Left lobe of liver (tissue), 2 donors: ENCODE measurements at places on chromosomes 12 and 14. TPM values are rescaled to one million over a fixed set of nuclear protein-coding genes. Genes with fewer than 3 reads are reported as not detected.
A peak's percentile ranks its signal among the peaks of the same experiment; 100 is the strongest.

GRCh38 chr12:65565601-65566560 is 258.4 kb upstream of the HMGA2 start:
- no peak for DNase-seq

Gene PLBD2
- 23.3 TPM for total RNA-seq

DNA sequence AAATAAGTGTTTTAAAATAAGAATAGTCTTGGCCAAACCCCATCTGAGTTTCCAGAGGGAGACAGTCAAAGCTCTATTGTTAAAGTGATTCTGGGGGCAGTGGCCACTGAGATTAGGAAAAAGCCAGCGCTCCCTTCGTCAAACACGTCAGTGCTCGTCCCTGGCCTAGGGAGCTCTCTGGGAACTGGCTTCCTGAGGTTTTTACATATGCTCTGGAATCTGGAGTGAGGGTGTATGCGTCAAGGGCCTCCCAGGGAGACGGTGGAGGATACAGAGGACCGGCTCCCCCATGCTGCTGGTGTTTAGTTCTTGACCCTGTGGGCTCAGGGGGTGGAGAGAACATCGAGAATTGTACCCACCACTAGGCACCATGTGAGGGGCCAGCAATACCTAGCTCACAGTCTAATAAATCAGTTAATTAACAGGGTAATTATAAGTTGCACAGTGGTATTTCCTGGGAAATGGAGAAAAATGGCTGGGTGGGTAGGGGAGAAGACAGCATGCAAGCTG is 87.0 kb downstream of the SLC25A47 start:
- no peak for DNase-seq

DNA sequence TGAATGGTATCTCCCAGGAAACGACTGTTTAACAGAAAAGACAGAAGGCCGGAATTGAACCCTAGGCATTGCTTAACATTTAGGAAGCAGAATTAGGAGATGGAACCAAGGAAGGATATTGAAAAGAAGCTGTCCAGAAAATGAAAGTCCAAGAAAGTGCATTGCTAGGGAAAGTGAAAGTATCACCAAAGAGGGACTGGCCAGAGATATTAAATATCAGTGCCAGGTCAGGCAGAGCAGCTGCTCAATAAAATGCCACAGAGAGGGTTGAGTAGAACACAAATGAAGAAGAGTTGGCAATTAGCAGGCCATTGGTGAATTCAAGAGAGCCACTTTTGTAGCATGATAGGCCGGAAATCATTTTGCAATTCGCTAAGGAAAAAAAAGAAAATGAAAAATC is 101.6 kb downstream of the CFAP54 start:
- no peak for DNase-seq

DNA sequence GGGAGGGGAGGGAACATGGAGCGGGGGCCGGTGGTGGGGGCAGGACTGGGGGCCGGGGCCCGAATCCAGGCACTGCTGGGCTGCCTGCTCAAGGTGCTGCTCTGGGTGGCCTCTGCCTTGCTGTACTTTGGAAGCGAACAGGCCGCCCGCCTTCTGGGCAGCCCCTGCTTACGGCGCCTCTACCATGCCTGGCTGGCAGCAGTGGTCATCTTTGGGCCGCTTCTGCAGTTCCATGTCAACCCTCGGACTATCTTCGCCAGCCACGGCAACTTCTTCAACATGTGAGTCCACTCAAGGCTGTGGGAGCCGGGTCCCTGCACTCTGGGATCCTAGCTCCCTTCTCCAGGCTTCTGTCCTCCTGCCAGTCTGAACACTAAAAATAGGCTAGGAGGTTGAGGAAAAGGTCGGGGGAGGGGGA is 1.1 kb downstream of the FITM1 start:
- no peak for DNase-seq

- DNase-seq = no peak
Observed at GRCh38 chr12:51661199-51661598, 70.2 kb downstream of the SCN8A start.

GRCh38 chr14:47194055-47194454 is 481.4 kb downstream of the MDGA2 start:
- DNase-seq = no peak

DNA sequence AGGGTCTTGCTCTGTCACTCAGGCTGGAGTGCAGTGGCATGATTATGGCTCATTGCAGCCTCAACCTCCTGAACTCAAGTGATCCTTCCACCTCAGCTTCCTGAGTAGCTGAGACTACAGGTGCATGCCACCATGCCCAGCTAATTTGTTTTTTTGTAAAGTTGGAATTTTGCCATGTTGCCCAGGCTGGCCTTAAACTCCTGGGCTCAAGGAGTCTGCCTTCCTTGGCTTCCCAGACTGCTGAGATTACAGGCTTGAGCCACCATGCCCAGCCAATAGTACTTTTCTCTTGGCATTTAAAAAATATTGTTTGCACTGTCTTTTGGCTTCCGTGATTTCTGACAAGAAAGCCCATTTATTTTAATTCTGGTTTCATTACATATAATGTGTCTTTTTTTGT is 61.3 kb downstream of the DIP2B start:
- no peak for DNase-seq

Gene SLCO1B1
- total RNA-seq = 143 TPM

Gene JAG2
- 1.3 TPM for total RNA-seq

DNA sequence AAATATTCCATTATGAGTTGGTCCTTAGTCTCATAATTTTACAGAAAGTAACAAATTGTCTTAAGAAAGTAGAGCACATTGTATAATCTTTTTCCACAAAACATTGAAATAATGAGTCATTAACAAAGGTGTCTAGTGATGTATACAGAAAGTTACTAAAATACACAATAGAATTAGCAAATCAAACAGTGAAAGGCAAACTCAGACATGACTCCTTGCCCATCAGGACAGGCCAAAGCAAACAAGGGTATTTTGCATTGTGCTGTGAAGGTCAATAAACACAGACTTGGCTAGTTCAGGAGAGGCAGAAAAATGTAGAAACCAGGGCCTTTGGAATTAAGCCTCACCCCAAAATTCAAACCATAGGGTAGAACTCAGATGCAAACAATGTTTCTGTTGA is 37.3 kb downstream of the SIX4 start:
- DNase-seq = no peak

DNA sequence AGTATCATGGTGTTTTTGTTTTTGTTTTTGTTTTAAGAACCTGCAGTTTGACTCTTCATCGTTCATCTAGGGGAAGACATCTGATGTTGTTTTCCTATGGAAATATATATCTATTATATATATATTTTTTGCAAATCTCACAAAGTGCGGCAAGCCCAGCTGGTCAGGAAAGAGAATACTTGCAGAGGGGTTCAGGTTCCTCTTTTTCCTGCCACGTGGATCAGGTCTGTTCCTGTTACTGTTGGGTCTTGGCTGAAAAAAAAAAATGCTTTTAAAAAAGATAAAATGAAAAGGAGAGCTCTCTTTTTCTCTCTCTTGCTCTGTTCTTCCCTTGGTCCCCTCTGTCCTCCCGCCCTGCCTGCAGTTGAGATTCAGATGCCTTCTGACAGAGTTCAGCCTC is 179.4 kb upstream of the BCL2L14 start:
- DNase-seq = no peak

GRCh38 chr12:42932936-42933335 is 343.4 kb upstream of the PRICKLE1 start:
- no peak for DNase-seq

DNA sequence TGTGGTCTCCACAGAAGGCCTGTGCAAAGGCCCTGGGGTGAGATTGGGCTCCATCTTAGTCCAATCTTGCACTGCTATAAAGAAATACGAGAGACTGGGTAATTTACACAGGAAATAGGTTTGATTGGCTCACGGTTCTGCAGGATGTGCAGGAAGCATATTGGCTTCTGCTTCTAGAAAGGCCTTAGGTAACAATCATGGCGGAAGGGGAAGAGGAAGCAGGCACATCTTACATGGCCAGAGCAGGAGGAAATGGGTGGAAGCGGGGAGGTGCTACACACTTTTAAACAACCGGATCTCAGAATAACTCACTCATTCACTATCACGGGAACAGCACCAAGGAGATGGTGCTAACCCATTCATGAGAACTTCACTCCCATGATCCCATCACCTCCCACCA is 55.4 kb downstream of the FAR2 start:
- no peak for DNase-seq

- no peak for DNase-seq
Observed at GRCh38 chr14:68412505-68413465, 380.1 kb downstream of the ZFP36L1 start.

Gene NT5DC3
- 9.3 TPM for total RNA-seq

- DNase-seq = no peak
Observed at GRCh38 chr12:69405566-69405865, 46.0 kb downstream of the YEATS4 start.

Gene SYCP3
- total RNA-seq = not detected

GRCh38 chr12:5499566-5500330 is 67.8 kb downstream of the NTF3 start:
- no peak for DNase-seq

- DNase-seq = no peak
Observed at GRCh38 chr14:69354383-69355153, 43.5 kb downstream of the ERH start.

DNA sequence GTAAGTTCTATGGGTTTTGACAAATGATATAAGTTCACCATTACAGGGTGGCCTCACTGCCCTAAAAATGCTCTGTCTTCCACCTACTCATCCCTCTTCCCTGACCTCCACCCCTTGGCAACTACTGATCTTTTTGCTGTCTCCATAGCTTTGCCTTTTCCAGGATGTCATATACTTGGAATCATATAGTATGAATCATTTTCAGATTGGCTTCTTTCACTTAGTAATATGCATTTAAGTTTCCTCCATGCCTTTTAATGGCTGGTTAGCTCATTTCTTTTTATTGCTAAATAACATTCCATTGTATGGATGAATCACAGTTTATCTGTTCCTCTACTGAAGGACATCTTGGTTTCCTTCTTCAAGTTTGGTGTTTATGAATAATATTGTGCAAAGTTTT is 14.0 kb upstream of the PEX5 start:
- no peak for DNase-seq

Gene SLC5A8
- not detected for total RNA-seq

DNA sequence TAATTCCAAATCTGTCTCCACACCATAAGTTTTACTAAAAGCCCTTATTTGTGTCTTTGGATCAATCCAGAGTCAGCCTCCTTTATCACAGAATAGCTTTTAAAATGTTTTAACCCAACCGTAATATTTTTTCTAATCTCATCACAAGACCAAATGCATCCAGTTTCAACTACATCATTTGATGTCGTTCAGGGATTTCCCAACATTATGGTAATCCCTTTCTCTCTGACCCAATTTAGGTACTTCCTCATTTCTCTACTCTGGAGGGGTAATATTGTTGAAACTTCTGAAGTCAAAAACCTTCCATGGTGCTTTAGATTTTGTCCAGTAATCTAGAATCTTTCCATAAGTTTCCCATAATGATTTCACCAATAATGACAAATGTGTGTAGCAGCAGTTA is 596.8 kb downstream of the SOX5 start:
- no peak for DNase-seq

DNA sequence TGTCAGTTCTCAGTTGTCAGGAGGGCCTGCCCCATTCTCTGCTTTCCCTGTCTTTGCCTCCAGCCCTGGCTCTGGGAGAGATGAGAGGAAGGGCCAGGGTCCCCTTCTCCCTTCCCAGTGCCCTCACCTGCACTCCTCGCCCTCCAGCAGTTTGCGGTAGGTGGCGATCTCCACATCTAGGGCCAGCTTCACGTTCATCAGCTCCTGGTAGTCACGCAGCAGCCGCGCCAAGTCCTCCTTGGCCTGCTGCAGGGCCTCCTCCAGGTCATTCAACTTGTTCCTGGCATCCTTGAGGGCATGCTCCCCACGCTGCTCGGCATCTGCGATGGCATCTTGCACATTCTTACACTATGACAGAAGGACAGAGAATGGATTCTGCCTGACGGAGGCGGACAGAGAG is 5.4 kb downstream of the KRT2 start:
- peak; percentile 27 for DNase-seq

DNA sequence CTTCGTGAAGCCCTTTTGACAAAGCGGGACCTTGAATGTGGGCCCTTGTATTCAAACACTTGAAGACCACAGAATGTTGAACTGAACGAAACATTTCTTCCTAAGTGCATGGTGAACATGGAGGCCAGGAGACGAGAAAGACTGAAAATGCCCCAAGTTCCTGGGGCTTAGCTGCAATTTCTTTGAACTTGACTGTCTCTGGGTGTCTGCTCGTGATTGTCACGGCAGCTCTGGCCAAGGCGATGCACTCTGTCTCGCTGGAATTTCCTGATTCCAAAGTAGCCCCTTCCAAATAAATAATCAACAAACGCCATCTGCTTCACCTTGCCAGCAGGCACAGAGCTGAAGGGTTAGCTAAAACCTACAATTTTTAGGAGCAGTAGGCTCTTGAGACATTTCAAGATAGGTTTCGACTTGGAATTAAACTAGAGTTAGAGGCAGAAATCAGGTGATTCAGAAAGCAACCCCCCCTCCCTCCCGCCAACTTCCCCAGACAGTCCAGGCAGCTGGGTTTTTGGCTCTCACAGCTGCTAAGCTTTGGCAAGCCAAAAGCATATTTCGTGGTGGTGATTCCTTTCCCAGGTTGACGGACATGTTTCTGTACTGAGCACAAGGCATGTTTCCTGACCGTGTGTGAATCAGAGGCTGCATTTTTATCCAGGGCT is 13.5 kb upstream of the IRF2BPL start:
- DNase-seq = no peak

DNA sequence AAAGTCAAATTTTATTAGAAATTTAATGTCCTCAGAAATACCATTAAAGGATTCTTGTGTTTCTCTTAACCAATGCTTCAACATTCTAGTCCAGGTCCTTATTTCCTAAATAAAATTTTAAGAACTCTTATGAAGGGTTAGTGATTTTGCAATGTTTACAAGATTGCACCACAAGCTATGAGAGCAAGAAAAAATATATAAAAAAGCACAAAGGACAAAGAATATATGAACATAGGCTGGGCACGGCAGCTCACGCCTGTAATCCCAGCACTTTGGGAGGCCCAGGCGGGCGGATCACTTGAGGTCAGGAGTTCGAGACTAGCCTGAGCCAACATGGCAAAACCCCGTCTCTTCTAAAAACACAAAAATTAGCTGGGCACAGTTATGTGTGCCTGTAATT is 7.7 kb downstream of the RACGAP1 start:
- peak; percentile 32 for DNase-seq

- no peak for DNase-seq
Observed at GRCh38 chr12:100375038-100375735, 18.3 kb downstream of the SLC17A8 start.

DNA sequence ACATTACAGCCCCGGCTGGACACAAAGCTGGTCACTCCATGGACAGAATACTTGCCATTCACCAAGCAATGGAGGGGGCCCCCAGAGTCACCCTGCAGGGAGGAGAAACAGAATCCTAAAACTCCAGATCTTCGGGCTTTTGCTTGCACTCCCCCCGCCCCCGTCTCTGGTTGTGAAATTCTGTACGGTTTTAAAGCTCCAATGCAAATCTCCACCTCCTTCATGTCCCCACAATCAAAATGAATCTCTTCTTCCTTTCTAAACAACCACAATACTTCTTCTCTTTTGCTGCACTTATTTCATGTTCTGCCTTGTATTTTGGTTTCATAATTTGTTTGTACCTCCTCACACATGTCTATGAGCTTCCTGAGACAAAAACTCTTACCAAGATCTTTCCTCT is 5.8 kb upstream of the BIN2 start:
- DNase-seq = no peak

DNA sequence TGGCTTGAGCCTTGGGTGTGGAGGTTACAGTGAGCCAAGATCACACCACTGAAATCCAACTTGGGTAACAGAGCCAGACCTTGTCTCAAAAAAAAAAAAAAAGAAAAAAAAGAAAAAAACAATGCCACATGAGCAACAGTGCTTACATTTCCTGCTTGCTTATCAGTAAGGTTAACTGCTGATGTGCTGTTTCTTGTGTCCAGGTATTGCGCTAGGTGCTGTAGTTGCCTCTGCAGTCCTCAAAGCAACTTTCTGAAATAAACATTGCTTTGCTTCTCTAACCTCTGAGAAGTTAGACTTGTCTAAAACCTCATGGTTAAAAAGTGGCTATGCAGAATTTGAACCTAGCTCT is 24.7 kb downstream of the RNF34 start:
- no peak for DNase-seq
